ENCODE measurements at places on chromosomes 11 and 22.
A peak's percentile ranks its signal among the peaks of the same experiment; 100 is the strongest.

DNA sequence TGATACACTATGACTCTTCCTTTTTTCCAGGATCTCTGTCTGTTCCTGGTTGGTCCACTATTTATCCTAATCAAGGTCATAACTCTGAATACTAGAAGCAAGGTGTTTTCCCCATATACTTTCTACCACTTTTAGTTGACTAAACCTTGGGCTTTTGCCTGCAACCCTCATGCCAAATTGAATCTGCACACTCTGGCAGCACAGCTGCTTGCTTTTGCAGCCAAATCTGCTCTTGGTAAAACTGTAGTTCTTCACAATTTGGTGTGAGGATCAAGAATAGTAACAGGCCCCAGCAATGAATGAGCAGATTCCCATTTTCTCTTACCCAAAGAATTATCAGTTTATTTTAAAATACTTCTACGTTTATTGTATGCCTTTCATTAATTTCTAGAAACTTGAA is 586.5 kb upstream of the CNTN5 start:
- no peak for DNase-seq

DNA sequence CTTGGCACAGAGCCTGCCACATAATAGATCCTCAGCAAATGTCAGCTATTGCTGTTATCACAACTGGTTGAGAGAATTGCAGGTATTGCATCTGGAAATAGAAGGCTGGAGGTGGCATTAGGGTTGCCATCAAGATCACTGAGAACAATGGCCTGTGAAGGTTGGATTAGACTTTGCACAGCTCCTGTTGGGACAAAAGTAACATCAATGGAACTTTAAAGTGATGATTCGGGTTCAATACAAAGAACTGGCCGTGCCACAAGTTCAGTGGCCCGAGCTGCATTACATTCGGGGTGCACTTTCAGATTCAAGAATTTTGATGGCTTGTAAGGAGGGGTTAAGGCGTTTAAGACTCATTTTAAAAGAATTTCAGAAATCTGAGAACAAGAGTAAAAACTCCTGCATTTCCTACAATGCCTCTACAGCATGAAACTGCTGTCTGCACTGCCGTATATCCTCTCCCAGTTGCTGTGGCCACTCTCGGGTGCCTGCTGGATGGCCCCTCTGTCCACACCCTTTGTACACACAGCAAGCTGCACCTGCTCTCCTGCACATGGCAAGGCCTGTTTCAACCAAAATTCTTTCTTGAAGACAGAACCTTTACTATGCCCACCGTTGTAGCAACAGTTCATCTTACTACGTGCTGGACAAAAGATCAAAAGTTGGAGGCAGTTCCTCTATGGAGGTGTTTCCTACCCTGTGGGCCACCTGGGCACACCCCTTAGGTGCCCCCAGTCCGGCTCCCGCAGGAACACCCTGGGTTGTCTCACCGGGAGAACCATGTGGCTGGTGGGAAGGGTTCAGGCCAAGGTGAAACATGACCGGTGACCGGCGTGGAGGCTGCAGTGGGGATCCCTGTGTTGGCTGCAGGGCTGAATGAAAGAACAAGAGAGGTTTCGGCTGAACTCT is 17.5 kb upstream of the SHANK2 start:
- no peak for DNase-seq

- DNase-seq: no peak
These were observed 30.4 kb downstream of the DSCAML1 start for GRCh38 chr11:117766576-117766975.

DNA sequence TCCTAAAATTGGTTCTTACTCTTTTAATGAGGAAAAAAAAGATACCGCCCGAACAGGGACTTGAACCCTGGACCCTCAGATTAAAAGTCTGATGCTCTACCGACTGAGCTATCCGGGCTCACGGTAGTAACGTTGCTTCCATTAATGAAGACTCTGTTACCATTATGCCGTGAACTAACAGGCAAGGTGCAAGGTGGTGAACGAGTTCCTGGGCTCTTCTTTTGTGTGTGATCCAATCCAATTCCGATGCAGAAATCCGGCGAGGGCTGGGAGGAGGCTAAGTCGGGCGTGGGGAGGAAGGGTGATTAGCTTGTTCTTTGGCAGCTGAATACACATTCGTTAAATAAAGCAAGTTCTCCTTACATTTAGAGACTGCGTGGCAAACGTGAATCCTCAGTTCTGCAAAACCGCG is 49.0 kb downstream of the OR4D9 start:
- DNase-seq: peak; percentile 57

All from CD14-positive monocyte (primary cell).